NCI-H1092 (cell line): ENCODE measurements at places on chromosomes 5 and 9.

DNA sequence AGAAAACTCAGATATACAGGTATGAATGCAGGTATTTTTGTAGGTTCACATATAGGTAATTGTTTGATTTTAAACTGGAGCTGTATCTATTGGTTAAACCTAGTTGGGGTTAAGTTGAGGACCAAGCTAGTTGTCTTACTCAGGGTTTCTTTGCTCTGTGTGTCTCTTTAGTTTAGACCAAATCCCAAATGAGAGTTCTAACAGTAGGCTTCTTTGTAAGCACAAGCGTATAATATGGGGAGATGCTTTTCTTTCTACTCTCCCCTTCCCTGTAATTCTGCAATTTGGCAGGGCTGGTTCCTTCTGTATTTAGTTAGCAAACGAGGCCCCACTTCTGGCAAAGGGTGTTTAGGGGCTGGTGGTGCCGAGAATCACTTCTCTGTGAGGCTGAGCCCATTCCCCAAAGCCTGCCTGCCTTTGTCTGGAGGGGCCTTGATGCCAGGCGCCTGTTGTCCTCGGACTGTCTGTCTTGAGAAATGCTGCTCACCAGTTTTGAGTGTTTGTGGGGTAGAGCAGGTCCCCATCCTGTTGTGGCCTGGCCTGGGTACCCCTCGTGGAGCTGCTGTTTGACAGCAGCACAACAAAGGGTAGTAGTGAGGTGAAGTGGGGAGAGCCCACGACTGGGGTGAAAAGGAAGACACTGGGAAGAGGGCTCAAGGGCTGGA, 259.3 kb downstream of the FANCC start:
- DNase-seq = no peak

DNA sequence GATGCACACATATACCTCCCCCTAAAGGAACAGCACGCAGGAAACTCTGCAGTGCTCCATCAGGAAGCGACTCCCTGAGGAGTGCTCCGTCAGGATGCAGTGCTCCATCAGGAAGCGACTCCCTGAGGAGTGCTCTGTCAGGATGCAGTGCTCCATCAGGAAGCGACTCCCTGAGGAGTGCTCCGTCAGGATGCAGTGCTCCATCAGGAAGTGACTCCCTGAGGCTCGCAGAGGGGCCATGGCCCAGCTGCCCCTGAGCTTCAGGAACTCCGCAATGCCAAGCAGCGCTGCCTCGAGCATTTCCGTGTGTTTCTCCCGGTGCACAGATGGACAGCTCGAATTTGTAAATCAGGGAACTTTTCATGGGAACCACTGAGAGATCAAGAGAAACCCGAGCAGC, 88.1 kb downstream of the PAX5 start:
- no peak for DNase-seq

- no peak for DNase-seq
Measured at GRCh38 chr5:125408448-125409233, 662.2 kb upstream of the ZNF608 start.

DNA sequence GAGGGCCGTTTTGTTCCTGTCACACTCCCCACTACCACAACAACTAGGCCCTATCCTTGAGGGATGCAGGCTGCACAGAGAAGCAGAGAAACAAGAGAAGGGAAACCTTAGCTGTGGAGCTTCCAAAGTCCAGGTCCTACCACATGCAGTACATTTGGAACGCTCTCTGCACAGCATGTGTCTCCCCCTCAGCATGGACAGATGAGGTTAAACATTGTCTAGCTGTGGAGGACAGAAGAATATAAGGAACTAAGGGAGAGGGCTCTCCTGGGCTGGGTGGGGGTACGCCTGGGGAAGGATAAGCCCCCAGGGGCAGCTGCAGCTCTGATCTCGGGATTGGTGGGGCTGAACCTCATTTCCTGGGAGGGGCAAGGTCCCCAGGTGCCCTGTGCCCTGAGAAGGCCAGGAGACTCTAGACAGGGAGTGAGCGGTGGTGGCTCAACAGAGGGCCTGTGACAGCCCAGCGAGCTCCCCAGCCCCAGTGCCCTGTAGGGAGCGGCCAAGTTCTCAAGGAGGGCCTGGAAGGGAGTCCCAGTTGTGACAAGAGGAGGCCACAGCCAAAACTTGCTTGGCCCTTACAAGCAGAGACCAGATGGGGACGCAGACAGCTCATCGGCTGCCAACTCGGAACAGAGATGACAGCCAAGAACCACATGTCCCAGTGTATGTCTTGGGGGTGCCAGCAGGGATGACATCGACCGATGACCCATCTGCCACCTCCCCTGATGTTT, 30.1 kb downstream of the TSPAN17 start:
- no peak for DNase-seq

- no peak for DNase-seq
Measured at GRCh38 chr5:118301696-118302095, 686.7 kb downstream of the DTWD2 start.

GRCh38 chr9:102867488-102867887, 127.6 kb upstream of the CYLC2 start:
- no peak for DNase-seq

- DNase-seq = peak; percentile 64
Measured at GRCh38 chr5:170752257-170753215, 31.0 kb upstream of the GABRP start.

DNA sequence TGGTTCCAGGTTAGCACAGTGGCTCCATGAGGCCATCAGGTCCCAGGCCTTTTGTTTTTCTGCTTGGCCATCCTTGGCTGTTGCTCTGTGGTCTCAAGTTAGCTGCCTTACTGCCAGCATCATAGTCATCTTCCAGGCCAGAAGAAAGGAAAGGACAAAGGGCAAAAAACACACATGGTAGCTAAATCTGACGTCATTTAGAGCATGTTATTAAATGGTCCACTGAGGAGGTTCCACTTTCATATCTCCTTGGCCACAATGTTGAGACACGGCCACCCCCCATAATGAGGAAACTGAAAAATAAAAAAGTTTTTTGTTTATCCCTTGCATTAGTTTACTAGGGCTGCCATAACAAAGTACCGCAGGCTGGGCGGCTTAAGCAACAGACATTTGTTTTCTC, 106.4 kb upstream of the NIPBL start:
- DNase-seq = no peak

GRCh38 chr5:135881819-135882218, 13.8 kb downstream of the IL9 start:
- DNase-seq = no peak

DNA sequence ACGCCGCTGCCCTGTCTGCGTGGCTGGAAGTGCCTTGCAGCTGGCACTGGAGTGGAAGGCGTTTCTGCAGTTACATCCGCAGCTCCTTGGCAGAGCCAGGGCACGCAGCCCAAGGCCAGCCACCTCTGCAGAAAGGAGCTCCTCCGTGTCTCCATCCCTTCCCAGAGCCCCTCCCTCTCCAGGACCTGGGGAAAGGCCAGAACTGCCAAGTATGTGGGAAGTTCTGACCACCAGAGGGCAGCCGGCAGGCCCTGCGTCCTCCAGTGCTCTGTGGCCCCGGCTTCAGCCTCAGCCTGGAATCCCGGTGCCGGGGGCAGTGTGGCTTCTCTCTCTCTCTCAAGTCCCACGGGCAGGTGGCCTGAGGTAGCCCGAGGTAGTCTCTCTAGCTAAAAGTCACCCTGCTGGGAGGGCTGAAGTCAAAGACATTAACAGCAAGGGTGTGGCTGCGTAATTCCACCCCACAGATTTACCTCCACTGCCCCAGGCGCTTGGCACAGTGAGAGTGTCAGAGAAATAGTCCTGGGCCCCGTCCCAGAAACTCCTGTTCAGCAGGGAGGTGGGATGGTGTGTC, 101.7 kb upstream of the FCN2 start:
- peak; percentile 35 for DNase-seq

DNA sequence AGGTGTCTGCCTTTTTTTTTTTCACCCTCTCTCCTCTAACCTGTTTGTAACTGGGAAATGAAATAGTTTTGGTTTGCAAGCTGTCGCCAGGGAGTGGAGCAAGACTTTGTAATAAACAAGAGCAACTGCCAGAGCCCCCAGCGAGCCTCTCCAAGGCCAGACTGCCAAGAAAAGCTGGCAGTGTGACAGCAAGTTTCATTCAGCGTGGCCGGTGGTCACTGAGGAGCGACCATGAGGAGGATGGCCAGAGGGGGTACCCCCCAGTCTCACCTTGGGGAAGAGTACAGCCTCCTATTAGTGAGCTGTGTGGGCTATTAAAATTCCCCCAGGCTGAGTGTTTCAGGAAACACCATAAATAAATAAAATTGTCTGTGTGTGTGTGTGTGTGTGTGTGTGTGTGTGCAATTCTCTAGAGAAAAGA, 49.9 kb downstream of the ZFAND5 start:
- peak; percentile 60 for DNase-seq

- DNase-seq = peak; percentile 75
Measured at GRCh38 chr5:173753307-173754168, 134.6 kb upstream of the CPEB4 start.

GRCh38 chr5:146474065-146474464, 26.9 kb downstream of the TCERG1 start:
- DNase-seq = no peak

- no peak for DNase-seq
Measured at GRCh38 chr5:141705469-141705868, 23.4 kb upstream of the ARAP3 start.

DNA sequence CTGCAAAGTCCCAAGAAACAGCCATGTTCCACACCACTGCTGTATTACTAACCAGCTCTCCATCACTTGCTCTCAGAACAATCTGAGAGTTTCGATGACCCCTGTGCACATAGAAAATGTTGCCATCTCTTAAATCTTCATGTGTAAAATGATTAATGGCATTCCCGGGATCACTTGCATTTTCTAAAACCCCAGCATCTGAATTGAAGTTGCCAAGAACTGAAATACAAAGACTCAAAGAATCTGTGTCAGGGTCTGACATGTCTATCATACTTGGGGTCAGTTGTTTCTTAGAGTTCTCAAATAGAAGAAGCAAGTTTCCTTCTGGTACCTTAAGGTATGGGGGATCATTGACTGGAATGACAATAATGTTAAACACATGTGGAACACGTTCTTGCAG, 115.1 kb downstream of the ESM1 start:
- no peak for DNase-seq

- DNase-seq = no peak
Measured at GRCh38 chr9:22210262-22210661, 201.2 kb upstream of the CDKN2B start.

DNA sequence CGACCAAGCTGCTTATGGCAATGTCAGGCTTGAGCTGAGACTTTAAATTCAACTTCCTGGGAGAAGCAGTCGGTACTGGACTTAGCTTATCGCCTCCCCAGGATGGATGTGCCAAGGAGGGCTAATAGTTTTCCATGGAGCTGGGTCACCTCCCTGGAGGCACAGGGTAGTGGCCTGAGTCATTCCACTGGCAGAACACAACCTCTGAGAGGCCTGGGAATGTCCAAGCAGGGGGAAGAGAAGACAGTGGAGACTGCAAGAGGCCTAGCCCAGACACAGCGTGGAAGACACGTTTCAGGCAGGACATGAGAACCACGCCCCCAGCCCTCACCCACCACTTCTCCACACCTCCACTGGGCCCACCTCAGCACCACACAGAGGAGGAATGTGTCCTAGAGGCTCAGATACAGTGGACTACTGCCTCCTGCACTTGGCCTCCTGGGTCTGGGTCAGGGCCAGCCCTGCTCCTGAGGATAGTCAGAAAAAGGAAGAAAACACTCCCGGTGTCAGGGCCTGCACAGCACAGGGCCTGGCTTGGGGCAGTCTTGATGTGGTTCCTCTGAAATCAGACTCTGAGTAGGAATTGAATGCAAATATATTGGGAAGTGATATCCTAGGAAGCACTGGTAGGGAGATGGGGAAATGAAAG, 171.8 kb downstream of the FSTL4 start:
- no peak for DNase-seq

DNA sequence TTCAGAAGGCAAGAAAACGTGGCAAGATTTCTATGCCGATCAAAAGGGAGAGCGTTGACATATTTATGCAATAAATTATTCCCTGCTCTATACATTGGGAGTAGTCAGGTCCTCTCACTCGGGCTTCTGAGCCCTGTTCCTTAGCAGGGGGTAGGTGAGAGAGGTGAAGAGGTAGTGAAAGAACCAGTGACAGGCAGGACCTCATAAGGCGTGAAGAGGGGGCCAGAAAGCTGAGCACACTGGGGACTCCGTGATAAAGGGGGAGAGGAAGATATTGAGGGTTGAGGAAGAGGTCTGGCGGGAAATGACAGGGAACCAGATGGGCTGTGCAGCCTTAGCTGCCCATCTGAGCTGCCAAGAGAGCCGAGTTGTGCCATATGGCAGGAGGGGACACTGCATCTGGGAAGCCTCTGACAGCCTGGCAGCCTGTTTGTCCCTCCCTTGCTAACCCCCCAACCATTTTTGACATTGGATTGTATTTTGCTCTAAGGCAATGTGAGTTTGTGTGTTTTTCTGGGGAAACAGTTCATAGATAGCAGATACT, 782 bp upstream of the CDC20B start:
- no peak for DNase-seq

- no peak for DNase-seq
Measured at GRCh38 chr9:114207034-114207810, 51.9 kb downstream of the COL27A1 start.

DNA sequence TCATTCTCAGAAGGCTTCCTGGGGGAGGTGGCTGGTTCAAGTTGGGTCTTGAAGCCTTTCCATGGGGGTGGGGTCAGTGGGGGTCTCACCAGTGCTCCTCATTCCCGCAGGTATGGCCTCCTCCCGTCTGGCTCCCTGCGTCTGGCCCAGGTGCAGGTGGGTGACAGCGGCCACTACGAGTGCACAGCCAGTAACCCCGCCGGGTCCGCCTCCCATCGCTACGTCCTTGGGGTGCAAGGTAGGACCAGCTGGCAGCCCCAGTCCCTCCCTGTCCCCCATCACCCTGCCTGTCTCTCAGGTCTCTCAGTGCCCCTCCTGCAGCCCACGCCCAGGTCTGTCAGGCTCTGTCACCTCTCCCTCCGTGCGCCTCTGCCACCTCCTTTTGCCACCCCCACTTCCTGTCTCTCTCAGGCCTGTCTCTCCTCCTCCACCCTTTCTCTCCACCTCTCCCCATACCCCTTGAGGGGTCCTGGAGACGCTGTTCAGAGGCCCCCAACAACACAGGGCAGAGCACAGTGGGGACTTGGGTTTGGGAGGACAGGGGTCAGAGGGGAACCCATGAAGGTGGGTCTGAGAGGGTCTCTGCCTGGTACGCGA, 72.3 kb downstream of the HMCN2 start:
- no peak for DNase-seq

GRCh38 chr9:76650692-76651091, 113.5 kb upstream of the PCA3 start:
- no peak for DNase-seq

DNA sequence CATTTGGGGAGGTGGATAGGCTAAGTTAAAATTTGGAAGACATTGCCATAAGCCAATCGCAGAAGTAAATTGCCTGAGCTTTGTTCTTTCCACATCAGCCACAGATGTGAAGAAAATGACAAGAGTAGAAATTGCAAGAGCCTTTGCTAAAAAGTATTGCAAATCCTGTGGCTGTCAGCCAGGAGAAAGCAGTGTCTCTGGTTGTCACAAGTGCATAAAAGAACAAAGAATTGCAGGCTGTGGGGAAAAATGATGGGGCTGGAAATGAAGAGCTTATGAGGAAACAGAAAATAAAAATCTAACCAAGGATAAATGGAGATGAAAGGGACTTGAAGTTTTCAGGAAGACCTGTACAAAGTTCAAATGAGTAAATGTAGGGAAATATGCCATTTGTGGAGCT, 344.8 kb downstream of the CSNK1G3 start:
- no peak for DNase-seq
